Brain (organoid and tissue), 16 donors: ENCODE measurements at places on chromosomes 7 and 10.

- no peak for DNase-seq
Measured at GRCh38 chr10:86671985-86672710, 3.8 kb downstream of the LDB3 start.

DNA sequence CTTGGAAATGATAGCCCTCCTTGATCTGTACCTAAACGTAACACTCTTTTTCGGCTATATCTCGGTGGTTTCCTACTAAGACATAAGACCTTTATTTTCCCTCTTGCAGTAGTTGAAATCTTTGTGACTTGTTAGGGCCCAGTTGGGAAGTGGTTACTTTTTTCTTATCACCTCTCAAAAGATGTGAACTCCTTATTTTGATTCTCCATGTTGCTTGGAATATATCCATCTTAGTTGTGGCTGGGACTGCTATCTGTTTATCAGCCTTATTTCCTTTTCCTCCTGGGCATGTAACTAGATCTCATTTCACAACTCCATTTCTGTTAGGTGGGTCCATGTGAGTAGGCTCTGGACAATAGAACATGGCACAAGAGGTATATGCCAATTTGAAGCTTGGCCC lies 4.1 kb upstream of the CPED1 start:
- no peak for DNase-seq

DNA sequence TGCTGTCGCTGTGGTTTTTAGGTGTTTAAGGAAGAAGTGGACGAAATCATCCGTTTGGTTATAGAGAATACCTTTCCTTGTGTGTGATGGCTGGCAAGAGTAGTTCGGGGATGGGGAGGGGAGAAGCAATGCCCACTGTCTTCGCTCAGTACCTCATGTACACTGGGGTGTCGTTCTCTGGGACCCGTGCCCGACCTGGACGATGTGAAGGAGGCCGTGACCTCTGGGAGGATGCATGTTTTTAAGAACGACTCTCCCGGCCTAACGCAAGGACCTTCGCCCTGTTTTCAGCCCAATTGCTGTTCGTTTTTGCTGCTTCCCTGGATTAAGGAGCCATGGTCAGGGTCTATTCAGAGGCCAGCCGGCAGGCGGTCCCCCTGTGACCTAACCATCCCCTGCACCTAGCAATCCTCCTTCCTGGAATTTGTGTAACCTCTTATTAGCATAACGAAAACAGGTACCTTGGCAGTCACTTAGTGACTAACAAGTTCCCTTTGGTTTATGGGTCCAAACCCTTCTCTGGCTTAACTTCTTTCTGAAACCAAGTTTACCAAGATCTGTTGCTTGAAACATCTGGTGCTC lies 1.3 kb downstream of the NFE2L3 start:
- DNase-seq: no peak

DNA sequence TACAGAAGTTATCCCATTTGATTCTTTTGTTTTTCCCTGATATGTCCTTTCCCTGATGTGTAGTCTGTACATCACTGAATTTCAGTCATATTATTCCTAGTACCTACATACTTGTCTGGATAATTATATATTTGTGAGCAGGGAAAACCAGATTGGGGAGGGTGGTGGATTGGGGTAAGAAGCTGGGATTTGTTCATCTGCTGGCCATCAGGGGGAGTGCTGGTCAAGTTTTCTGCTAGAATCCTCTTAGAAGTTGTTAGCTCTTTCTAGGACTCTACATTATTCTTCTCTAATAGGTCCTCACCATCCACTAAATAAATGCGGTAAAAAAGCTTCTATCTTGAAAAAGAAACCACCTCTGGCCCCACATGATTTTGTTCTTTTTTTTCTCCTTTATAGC lies 232.7 kb upstream of the TAC1 start:
- no peak for DNase-seq

DNA sequence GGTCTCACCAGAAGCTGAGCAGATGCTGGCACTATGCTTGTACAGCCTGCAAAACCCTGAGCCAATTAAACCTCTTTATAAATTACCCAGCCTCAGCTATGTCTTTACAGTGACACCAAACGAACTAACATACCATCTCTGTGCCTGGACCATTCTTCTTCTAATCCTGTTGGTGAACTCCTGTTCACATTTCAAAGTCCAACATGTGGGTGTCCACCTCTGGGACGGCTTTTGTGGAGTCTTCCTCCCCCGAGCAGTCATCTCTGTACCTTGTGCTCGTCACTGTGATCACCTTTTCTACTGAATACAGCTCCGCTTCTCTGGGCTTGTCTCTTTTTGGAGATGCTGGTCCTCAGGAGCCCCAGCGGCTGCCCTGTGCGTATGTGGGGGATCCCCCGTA lies 7.4 kb upstream of the ESYT2 start:
- no peak for DNase-seq

- DNase-seq: no peak
Measured at GRCh38 chr10:97748116-97748515, 11.2 kb downstream of the ZFYVE27 start.

DNA sequence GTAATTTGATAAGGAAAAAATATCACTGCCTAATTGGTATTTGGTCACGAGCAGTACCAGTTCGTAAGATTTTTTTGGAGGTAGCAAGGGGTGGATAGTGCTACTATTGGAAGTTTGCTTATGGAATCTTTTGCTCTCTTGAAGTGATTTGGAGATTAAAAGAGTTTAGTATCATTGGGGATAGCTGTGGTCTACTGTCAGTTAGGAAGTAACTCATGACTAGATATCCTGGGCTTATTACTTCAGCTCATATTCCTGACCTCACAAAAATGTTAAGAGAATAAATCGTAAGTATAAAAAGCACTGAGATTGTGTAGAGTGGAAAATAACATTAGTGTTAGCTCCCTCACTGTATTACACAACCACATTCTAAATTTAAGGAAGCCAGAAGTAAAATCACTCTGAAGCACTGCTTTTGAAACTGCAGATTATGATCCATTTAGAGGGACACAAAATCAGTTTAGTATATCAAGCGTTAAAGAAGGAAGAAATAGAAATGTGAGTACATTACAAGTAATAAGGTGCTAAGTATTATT lies 22.6 kb downstream of the SGPL1 start:
- no peak for DNase-seq

DNA sequence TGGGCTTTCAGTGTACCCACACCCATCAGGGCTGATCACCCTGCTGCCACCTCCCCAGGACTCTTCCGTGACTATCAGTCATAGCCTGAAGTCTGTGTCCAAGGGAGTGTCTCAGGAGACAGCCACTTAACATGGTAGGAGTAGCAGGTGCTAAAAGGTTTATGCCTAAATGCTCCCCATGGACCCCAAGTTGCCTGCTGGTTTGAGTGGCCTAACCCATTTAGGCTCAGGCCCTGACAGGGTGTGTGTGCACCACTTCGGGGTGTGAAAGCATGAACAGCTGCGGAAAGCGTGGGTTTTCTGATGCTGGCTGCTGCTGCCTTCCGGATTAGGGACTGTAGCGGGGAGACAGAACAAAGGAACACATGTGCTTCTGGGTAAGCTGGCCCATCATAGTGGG lies 93.2 kb upstream of the SAMD8 start:
- DNase-seq: peak; percentile 60

GRCh38 chr10:42989481-42989921 lies 87.4 kb upstream of the RET start:
- no peak for DNase-seq

GRCh38 chr7:73721377-73721817 lies 1.9 kb upstream of the STX1A start:
- DNase-seq: peak; percentile 90
